ENCODE measurements at places on chromosomes 16 and 17.

DNA sequence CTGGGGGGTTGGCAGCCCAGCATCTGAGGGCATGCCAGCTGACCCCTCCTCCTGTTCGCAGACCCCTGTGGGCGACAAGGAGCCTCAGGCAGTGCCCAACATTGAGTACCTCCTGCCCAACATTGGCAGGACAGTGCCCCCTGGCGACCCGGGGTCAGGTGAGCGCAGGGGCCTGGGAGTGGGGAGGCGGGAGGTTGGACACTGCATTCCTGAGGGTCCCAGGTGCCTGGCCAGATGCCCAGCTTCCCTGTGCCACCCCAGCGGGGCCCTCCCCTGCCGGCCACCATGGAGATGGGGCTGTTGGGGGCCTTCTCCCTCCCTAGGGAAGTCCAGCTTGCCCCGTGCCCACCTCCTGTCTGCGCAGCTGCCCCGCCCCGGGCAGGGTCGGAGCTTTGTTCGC lies 70.1 kb downstream of the ARHGAP23 start:
- DNase-seq: no peak

- no peak for DNase-seq
Measured at GRCh38 chr16:70689970-70690891, 4.4 kb upstream of the MTSS2 start.

DNA sequence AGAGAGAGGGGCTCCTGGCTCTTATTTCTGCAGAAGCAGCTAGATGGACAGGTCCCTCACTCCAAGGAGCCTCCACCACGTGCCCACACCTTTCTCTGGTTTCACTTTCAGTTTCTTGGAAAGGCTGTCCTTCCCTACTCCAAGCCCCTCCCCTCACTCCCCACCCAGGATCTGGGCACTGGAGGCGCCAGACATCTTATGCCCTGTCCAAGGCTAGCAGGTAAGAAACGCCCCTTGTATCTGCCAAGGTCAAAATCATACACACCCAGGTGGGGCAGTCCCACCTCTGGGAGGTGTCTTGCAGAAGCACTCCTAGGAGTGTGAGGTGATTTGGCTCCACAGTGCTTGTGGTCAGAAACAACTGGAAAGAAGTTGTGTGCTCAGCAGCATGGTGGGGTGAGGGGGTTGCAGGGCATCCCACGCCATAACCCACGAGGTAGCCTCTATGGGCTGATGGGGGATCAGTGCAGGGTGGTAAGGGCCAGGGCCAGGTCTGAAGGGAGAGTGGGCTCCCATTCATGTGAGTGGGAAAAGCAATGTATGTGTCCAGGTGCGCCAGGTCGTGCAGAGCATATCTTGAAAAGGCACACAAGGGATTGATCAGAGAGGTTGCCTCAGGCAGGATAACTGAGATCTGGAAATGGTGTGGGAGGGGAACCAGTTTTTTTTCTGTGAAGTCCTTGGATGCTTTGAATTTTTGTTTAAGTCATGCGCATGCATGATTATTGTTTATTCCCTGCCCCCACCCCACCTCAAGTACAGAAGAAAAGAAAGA lies 31.8 kb upstream of the PRM1 start:
- peak; percentile 17 for DNase-seq

DNA sequence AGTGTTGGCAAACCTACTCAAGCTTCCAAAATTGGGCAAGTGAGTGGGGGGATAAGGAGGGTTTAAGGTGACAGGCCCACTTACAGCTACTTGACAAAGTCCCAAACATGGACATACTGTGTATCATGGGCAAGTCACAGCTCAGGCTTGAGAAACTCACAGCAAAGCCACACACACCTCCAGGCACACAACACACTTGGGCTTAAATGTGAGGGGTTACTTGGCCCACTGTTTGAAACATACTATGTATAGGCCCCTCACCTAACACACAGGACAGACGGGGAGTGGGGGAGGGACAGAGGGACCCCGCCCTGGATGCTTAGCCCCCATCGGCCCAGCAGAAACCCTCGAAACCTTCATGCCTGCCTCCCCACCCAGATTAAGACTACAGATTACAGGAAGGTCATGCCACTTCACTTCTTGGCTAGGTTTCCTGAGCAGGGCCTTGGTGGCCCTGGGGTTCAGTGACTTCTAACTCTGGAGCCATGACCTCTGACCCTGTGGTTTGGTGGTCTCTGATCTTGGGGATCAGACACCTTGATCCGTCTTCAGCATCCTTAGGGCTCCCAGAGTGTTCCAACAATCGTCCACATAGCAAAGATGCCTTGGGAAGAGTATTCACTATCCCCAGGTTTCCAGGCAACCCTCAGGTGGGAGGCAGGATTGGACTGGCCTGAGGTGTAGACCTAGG lies 2.3 kb upstream of the SAMD14 start:
- no peak for DNase-seq

- DNase-seq: no peak
Measured at GRCh38 chr17:64002658-64003525, 4.7 kb downstream of the PRR29 start.

DNA sequence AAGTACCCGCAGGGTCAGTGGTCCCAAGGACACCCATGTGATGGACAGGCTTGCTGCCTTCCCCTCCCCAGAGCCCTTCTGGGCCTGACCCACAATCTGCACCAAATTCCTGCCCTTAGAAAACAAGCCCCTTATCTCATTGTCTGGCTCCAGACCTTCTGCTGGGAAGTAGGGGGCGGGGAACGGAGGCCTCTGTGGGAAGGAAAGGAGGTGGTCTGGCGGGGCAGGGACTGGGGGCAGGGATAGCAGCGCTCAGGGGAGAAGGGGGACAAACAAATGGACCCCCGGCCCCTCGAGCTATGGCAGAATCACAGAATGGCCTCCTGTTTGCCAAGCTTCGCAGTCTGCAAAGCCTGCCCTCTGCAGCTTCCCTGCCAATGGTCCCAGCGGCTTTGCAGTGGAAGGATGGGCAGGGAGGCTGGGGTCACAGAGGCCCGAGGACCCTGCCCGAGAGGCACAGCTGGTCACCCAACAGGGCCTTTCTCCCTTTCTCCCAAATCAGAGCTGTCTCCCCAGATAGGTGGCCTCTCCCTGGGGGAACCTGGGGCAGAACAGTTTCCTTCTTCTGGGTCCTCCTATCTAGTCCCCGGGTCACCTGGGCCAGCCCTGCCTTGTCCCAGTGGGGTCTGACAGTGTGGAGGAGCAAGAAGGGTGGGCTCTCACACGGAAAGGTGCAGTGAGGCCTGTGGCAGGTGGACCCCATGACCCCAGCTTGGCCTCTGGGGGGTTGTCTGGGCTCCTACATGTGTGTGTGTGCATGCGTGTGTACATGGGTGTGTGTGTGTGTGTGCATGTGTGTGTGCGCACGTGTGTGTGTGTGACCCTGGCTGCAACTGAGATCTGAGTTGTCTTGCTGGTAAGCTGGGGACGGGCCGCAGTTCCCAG lies 25.5 kb downstream of the TMEM235 start:
- no peak for DNase-seq

DNA sequence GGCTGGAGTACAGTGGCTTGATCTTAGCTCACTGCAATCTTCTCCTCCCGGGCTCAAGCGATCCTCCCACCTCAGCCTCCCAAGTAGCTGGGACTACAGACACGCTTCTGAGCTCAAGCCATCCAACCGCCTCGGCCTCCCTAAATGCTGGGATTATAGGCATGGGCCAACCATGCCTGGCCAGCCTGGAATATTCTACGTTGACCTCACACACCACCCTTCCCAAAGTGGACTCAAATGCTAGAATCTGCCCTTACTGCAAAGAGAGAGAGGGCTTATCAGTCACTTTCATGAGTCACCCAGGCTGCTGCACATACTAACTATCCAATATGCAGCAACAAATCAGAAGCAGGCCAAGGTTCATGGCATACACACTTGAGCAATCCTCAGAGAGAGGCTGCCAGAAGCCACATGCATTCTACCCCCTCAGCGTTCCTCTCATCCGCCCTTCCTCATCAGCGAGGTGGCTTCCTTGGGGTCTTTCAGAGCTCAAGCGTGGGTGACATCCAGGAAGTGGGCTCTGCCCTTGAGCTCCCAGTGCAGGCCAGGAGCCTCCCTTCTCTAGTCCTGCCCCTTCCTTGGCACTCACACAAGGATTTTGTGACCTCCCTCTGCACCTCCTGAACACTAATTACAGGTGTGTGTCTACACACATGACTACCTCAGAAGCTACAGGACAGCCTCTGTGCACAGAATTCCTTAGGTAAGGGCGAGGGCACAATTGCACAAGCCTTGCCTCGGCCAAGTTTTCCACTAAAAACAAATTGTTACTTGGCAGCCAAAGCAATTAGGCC lies 24.8 kb upstream of the SIAH1 start:
- no peak for DNase-seq

GRCh38 chr17:17538417-17539391 lies 42.5 kb upstream of the RASD1 start:
- no peak for DNase-seq

GRCh38 chr17:21451975-21452374 lies 75.8 kb downstream of the KCNJ12 start:
- DNase-seq: no peak

DNA sequence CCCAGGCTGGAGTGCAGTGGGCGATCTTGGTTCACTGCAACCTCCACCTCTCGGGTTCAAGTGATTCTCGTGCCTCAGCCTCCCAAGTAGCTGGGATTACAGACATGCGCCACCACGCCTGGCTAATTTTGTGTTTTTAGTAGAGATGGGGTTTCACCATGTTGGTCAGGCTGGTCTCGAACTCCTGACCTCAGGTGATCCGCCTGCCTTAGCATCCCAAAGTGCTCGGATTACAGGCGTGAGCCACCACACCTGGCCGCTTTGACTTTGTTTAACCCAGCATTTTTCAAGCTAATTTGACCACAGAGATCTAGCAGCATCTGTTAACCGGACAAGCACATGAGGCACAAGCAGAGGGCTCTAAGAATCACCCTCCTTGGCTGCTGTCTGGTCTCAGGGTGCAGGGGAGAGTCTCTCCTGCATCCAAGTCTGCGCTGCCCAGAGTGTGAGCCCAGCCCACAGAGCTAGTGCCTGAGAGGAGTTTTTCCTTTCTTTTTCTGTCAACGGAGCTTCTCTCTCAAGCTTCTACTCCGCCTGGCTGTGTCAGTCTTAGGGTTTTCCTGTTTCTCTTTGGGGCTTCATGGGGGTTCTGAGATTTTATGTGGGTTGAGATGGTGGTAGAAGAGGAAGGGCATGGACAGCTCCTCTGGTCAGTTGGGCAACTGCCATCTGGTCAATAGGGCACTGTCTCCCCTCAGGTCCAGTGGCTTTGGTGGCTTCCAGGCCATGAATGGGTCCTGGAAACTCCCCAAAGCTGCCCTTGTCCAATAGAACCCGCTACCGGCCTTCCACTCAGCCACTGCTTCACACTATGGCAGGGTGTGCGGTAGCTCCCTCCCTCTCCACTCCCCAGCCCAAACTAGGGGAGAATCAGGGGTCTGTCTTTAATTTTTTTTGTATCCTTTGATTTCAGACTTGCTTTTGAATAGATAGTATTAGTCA lies 59.6 kb downstream of the TNFRSF13B start:
- no peak for DNase-seq

- DNase-seq: no peak
Measured at GRCh38 chr17:46167826-46168569, 25.2 kb downstream of the KANSL1 start.

- DNase-seq: no peak
Measured at GRCh38 chr17:53628011-53628410, 194.7 kb upstream of the KIF2B start.

DNA sequence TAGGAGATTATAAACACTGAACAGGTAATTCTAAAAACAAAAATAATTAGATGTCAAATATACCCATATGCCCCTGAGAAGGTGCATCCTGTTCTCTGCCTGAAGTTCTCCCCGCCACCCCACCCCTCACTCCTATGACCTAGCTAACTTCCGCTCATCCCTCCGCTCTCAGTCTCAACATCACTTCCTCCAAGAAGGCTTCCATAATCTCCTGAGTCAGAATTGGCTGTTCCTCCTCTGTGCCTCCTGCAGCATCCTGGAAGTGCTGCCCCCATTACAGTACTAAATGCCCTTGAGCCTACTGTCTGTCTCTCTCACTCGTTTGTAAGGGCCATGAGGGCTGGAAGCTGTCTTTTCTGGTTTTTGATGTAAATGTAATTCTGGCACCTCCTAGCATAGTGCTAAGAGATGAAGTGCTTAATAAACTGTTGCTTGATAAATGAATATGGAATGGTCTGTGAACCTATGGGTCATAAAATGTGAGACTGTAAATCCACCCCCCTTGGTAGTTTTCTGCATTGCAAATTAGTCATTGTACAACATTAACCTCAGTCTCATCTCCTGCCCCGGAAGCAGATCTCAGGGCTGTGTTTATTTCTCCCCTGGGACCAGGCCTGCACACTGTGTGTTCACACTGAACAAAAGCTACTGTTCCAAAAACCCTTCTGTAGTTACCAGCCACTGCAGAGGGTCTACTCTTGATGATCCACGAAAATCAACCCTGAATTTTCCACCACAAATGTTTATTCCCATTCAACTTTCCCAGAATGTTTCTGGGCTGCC lies 3.9 kb upstream of the MYO1D start:
- DNase-seq: no peak

DNA sequence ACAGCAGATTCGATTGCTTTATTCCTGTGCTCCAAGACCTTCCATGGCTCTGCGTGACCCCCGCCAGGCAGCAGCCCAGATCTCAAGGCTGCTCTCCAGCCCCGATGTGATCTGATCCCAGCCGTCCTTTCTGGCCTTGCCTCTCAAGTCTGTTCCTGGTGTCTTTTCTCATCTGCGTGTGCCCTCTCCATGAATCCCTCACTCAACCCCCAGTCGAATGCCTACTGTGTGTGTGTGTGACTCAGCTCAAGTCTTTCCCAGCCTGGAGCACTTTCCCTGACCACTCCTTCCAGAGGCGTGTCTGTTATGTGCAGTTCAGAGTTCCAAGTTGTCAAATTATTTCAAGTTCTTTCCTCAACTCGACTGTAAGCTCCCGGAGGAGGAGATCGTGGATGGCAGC lies 64.0 kb downstream of the MRM1 start:
- no peak for DNase-seq

DNA sequence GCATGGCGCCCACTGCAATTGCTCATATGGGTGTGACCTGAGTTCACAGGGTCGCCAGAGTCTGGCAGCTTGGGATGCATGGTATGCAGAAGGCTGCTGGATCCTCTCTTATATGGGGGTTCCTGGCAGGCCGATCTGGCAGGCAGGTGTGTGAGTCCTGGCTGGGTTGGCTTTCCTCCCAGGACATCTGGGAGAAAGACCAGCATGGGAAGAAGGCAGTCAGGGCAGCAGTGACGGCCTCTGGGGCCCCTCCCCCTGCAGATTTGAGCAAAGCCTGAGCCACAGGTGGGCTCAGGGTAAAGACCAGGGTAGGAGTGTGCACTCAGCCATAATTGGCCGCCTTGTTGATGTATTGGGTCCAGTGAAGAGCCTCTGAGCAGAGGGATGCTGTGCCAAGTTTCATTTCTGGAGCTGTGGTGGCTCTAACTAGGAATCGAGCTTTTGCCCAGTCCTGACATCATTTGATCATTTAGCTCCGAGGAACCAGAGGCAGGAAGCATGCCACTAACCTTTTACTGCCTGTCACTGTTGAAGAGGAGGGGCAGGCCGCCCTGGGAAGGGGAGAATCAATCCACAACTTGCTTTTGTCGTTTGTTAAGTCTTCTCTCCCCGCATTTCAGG lies 174.3 kb downstream of the CCDC182 start:
- no peak for DNase-seq

DNA sequence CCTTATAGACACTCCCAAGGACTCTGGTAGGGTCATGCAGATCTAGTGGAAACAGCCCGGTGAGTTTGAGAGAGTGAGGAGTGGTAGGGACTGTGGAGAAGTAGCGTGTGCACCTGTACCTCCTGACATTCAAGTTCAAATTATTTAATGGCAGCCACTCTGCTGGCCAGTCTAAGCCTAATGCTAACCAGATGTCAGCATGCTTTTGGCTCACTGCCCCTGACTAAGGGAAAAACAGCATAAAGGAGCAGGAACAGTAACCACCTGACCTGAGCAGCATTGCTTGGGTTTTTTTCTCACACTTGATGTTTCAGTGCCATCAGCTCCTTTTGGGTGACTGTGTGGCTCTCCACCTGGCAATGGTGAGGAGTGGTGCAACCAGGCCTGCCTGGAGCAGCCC lies 23.8 kb upstream of the SLC12A3 start:
- no peak for DNase-seq
